ENCODE measurements at places on chromosomes 1 and 21.

- DNase-seq = no peak
Observed at GRCh38 chr21:39601187-39601928, 11.4 kb upstream of the B3GALT5 start.

DNA sequence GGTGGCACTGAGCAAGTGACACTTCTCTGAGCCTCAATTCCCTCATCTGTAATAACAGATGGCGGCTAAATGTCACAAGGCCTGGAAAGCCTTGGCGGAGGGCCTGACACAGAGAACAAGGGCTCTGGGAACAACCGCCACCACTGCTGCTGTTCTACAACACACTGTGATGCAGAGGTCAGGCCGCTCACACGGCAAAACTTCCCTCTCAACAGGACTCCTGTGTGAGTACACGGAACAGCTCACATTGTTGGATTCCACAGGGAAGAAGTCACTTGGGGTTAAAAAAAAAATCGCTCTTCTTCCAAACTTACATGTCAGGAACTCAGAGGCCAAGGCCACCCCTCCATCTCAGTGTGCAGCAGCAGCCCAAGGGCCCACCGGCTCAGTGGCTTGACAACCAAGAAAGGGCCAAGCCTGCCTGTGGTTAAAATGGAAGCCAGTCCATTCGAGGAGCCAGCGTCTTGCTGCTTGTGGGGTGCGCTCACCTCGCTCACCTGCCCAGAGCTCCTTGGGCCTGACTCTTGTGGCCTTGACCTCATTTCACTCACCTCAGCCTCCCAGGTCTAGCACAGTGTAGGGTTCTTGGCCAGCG lies 101.1 kb downstream of the RAVER2 start:
- DNase-seq = no peak

GRCh38 chr1:4702932-4703331 lies 48.5 kb downstream of the AJAP1 start:
- DNase-seq = peak; percentile 73

DNA sequence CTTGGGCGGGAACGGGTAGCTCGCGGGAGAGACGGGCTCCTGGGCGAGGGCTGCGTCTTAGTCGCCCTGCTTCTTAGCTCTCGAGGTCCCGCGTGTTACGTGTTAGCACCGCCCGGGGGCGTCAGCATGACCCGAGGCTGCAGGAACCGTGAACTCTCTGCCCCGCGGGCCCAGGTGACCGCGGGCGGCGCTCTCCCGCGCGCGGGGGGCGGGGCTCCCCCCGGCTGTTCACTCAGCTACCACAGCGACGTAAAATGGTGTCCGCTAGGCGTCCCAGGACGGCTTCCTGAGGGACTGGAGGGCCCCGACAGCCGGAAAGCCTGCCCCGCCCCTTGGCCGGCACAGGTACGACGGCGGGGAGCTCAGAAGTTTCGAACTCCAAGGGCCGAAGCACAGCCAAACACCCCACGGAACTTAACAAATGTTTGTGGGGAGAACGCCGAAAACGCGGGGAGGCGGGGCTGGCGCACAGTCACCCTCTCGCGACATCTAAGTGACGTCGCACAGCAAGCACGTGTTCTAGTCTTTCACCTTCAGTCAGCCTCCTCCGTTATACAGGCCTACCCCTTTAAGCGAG lies 780 bp upstream of the RBM15 start:
- DNase-seq = peak; percentile 77

- peak; percentile 25 for DNase-seq
Observed at GRCh38 chr1:200837931-200838571, 34.7 kb upstream of the GPR25 start.

DNA sequence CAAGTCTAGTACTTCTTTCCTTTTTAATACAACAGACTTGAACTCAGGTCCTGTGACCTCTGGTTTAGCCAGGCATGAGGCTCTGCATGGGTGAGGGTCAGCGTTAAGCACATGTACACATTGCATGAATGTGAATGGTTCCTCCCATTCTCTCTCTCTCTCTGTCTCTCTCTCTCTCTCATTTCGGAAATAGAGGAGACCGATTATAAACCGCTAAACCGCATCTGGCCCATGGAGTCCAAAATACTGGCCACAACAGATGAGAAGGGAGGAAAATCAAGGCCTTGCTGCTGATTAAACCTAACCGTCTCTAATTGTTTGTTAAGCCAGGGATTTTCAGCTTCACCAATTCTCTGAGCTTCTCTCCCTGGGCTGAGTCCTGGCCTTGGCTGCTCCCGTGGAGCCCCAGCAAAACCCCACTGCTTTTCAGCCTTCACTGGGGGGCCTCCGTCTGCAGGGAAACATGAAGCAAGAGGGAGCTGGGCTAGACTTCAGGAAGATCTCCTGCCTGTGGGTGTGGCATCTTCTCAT lies 6.6 kb downstream of the RSPO1 start:
- no peak for DNase-seq

DNA sequence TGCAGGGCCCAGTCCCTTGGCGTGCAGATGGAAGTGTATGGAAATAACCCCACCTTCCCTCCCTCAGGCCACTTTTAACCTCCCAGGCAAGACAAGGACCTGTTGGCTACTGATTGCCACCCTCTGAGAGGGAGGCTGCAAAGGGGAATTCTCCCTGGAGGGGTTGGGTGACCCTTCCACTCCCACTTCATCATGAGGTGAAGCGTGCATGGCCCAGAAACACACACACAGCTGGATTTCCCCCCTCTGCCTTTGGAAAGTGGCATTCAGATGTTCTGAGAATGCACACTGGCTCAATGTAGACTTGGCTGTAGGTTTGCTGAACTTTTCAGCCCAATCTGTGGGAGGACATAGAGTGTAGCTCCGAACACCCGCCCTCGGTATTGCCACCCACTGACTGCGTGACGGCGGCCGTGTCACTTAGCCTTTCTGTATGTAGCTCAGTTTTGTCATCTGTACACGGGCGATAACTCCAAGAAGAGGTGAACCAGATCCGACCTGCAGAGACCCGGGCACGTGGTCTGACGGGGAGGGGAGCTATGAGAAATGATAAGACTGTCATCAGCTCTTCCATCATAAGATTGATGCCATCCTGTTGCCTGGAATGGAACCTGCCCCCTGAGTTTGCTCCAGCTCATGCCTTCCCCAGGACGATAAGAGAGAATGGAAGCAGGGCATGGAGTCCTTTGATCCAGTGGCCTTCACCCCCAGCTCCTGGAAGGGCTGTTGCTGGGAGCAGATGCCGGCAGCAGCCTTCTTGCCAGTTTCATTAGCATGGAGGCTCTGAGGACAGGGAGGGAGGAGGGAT lies 19.3 kb downstream of the MIIP start:
- DNase-seq = no peak

DNA sequence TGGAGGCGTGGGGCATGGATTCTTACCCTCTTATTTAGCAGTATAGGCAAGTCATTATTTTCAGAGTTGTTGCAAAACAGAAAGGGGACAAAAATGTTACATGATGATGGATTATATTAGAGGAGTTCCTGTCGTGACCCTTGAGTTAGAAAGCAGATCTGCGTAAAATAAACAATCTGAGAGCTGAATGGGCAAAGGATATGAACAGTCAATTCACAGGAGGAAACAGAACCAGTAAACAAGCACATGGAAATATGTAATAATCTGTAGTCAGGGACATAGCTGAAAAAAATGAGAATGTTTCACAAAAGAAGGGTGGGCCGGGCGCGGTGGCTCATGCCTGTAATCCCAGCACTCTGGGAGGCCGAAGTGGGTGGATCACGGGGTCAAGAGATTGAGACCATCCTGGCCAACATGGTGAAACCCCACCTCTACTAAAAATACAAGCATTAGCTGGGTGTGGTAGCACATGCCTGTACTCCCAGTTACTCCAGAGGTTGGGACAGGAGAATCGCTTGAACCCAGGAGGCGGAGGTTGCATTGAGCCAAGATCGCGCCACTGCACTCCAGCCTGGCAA lies 20.9 kb downstream of the RCAN1 start:
- DNase-seq = no peak

DNA sequence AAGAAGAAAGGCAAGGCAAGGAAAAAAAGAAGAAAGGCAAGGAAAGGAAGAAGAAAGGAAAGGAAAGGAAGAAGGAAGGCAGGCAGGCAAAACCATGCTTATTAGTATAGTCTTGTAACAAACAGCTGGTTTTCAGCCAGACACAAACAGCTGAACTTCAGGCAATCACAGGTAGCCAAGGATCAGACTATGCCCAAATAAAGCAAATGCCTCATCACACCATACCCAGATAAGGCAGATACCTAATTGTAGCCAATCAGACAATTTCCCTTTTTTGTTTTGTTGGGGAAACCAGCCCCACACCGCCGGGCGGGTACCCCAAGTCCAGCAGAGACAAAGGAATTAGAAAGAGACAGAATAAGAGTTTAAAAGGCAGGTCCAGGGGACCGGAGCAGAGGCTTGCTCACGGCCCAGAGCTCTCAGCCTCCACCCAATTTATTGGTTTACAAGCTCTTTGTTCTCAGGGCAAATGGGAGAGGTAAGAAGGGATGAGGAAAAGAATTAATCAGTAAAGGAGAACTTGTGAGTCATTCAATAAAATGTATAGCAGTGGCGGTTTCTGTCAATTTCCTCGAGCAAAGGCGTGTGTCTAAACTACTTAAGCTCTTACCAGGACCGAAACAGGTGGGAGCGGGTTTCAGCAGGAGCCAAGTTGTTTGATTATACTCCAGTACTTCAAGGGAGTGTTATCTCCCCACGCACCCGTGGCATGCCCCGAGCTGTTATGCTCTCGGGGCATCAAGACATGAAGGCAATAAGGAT lies 886.8 kb downstream of the KCNT2 start:
- no peak for DNase-seq

DNA sequence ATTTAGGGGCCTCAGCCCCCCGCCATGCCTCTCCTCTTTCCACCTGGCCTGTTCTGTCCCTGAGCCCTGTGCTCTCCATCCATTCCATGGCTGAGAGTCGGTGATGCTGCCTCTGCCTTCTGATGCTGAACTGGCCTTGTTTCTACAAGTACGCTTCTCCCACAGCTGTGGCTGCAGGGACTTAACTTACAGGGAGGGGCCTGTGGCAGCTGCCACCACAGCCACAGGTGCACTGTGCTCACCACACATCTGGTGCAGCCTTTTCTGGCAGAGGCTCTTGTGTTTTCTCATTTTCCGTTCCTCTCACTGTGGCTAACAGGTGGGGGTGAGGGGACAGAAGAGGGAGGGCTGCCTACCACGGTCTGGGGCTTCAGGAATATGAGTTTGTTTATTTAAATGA lies 4.2 kb downstream of the FMO1 start:
- no peak for DNase-seq

DNA sequence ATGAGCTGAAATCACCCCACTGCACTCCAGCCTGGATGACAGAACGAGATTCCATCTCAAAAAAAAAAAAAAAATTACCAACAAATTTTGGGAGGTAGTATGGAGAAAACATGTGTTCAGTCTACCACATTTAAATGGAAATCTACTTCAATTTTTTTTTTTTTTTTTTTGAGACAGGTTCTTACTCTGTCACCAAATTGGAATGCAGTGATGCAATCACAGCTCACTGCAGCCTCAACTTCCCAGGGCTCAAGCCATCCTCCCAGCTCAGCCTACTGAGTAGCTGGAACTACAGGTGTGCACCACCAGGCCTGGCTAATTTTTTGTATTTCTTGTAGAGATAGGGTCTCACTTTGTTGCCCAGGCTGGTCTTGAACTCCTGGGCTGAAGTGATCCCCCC lies 82.1 kb downstream of the GFI1 start:
- DNase-seq = no peak

DNA sequence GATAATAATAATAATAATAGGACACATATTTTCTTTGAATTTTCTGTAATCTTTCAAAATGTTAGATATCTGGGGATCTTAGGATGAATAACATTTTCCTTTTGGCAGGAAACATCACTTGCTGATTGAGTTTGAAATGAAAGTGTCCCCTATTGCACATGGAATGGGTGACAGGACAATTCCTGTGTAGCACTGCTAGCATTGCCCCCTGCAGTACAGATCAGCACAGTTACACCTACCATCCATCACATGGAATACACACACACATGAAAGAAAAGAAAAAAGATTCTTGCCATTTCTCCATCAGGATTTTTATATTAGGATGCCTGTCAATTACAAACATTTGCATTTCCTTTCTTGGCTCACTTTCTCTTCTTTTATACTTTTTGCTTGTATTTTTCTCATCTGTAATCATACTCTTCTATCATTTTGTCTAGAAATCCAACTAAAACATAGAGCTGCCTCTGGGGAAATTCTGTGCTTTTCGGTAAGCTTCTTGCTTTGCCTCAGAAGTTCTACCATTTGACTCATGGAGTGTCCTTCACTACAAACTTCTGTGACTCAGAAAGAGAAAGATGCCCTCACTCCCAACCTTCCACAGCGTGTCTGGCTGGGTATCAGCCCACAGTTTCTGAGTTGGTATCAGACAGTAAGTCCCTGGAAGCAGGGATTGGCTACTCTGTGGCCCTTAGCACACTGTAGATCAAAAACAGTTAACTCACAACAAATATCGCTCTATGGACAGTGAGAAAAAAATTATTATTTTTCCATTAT lies 641.2 kb downstream of the PTPRC start:
- DNase-seq = no peak

- no peak for DNase-seq
Observed at GRCh38 chr1:38994196-38994595, 3.1 kb downstream of the AKIRIN1 start.

- no peak for DNase-seq
Observed at GRCh38 chr1:46394872-46395465, 852 bp downstream of the FAAH start.

DNA sequence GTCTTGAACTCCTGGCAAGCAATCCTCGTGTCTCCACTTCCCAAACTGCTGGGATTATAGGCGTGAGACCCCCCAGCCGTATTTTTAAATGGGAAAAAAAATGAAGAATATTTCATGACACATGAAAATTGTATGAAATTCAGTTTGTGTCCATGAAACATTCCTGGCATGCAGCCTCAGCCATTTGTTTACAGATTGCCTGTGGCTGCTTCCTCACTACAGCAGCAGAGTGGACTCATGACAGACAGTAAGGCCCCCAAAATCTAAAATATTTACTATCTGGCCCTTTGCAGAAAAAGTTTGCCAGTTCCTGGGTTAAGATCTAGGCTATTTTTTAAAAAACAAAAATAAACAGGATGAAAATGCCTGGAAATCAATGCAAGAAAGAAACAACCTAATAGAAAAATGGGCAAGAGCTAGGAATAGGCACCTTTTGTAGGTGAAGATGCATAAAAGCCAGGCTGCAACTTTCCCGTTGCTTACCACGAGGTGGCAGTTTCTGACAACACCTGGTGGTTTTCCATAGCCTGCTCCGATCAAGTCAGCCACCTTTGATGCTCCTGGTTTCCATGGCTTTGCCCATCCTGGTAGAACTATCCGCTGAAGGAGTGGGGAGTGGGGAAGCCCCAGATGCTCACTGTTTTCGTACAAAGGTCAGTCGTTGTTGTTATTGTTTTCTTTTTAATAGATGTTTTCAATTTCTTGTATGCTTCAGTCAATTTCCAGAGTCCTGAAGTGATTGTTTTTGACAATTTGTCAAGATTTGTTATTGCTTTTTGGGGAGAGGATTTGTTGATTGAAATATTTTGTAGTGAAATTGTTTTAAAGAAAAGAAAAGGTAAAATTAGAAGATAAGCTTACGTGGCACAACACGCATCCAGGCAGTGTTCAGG lies 24.3 kb downstream of the UBE2Q1 start:
- no peak for DNase-seq

GRCh38 chr1:240254778-240255291 lies 163.2 kb downstream of the FMN2 start:
- DNase-seq = no peak
